ENCODE measurements at places on chromosomes 7 and 10. TPM values are rescaled to one million over a fixed set of nuclear protein-coding genes. Genes with fewer than 3 reads are reported as not detected.

Gene SHLD2
- polyA plus RNA-seq = 16.6 TPM

Gene HTR5A
- polyA plus RNA-seq = not detected

Gene DCLRE1C
- polyA plus RNA-seq = 5.9 TPM

Gene CLIP2
- polyA plus RNA-seq = 5.9 TPM

Gene RELN
- polyA plus RNA-seq = 0.46 TPM

Gene AQP1
- 256 TPM for polyA plus RNA-seq

Gene SMURF1
- 3.5 TPM for polyA plus RNA-seq

Gene PON1
- polyA plus RNA-seq = not detected

Gene MNX1
- not detected for polyA plus RNA-seq

Gene OSBPL3
- 1.5 TPM for polyA plus RNA-seq

- DNase-seq = no peak
These were observed 495.8 kb downstream of the MDFIC start for GRCh38 chr7:115417662-115418061.

DNA sequence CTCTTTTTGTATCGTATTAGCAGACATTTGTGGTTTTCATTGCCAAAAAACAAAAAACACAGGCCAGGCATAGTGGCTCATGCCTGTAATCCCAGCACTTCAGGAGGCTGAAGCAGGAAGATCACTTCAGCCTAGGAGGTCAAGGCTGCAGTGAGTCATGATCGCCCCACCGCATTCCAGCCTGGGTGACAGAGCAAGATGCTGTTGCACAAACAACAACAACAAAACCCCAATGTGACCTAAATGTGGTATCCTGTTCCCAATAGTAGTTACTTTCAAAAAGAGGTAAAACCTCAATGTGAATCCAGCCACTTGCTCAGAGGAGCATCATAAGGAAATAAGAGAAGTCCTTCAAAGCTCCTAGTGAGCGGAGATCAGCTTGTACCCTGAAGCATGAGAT lies 45.8 kb upstream of the SKAP2 start:
- peak; percentile 21 for DNase-seq

DNA sequence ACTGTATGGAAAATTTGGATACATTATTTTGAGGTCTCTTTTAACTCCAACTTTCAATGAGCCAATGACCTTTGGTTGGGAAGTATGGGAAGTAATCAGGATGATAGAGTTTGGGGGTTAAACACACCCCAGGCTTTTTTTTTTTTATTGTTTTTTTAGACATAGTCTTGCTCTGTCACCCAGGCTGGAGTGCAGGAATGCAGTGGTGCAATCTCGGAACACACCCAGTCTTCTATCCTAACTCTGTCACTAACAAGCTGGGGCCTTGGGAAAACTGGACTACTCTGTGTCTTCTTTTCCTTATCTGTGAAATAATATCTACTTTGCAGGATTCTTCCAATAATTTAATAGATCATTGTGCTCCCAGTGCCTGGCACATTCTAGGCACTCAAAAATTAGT lies 37.6 kb upstream of the AGBL3 start:
- DNase-seq = no peak

DNA sequence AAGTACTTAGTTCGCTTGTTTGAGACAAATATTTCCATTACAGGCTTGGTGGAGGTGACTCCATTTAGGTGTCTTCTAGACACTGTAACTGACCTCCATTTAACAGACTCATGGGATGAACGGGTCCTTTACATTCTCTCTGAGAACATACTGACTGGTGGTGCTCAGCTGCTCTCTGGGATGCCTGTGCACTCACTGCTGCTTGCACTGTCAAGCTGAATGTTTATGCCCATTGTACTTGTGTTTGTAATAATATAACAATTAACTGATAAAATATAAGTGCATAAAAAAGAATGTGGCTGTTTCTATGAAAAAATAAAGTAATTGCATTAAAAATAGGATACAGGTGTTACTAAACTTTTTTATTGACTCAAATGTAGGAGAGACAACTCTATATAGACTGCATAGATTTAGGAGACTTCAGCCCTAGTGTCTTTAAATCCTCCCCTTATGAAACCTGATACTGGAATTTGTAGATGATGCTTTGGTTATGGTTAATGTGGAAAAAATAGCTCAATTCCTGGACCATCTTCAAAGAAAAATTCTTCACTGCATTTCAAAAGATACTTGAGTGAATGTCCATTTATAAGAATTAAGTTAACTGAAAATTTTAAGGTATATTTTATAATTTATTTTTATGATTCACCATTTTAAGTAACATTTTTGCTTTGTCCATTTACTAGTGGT lies 85.4 kb downstream of the CDK14 start:
- DNase-seq = no peak

GRCh38 chr10:131772441-131772840 lies 128.4 kb upstream of the PPP2R2D start:
- DNase-seq = no peak

GRCh38 chr10:61471491-61471890 lies 18.3 kb upstream of the TMEM26 start:
- no peak for DNase-seq

- DNase-seq = no peak
These were observed 170.9 kb upstream of the INHBA start for GRCh38 chr7:41873741-41874140.

DNA sequence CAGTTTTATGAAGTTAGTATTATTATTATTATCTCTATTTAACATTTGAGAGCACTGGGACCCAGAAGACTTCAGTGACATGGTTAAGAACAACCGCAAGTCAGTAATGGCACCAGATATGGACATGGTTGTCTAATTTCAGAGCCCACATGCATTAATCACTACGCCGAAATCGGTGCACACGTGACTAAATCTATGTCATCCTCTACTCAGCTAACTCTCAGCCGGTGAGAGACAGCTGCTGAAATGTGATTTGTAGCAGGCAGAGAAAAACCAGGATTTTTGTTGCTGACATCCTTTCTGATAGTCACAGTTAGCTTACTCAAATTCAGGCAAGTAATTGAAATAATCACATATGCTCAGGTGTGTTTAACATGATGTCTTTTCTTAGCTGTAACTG lies 127.7 kb downstream of the SPAG6 start:
- DNase-seq = no peak

DNA sequence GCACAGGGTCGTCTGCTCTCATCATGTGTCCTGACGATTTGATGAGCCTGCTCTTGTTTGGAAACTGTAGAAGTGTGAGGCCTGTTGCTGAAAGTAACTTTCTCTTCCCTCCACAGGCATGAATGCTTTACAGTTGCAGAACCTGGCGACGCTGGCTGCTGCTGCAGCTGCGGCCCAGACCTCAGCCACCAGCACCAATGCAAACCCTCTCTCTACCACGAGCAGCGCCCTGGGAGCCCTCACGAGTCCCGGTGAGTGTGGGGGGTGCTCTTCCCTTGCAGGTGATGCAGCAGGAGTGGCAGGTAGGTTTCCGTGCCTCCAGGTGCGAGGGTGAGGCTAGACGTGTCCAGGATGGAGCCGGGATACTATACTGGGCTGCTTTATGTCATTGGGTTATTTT lies 270.6 kb downstream of the CELF2 start:
- no peak for DNase-seq

DNA sequence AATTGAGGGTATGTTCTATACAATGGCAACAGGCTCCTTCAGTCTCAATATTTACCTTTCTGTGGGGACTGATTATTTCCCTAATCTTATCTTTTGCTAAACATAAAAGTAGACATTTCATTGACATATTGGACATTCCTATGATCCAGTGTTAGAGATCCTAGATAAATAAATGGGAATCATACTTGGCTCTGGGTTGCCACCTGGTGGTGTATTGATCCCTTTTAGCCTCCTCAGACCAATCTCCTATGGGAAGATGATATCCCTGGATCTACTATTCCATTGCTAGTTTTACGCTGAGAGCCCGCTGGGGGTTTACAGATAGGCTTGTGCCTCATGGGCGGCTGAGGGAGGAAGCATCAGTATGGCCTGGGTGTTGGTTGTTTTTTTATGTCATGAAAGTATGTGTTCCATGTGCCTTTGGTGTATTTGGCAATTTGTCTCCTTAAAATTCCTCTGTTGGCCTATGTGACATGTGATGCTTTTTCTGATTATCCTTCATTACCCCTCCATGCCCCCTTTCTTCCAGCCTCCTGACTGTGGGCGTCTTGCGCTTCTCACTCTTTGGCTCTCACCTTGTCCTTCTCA lies 18.8 kb downstream of the CELF2 start:
- DNase-seq = no peak

- no peak for DNase-seq
These were observed 47.6 kb downstream of the PRTFDC1 start for GRCh38 chr10:24904824-24905223.

DNA sequence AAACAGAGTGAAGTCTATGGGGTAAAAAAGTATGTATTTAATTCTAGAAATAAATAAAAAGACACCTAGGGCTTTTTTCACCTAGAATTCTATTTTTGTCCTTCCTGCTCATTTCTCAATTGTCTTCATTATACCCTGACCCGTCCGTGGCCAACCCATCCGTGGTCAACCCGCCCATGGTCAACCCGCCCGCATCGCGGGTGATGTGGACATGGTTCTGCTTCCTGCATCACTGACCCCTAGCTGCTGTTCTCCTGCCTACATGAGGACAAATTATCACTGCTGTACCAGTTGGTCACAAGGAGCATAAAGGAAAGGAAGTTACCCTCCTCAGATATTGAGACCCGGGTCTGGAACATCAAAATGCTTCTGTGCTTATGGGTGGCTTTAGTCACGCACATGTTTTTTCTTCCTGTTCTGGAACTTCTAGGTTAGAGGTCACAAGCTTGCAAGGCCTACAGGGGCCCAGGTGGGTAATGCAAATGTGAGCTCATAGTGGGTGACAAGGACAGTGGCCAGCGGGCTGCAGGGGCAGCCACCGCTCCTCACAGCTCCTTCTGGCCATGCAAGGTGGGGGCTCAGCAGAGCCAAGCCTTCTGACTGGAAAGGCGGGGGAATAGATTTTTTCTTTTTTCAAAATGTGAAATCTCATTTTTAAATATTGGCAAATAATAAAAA lies 15.5 kb downstream of the CAMK2G start:
- no peak for DNase-seq

- DNase-seq = no peak
These were observed 50.1 kb upstream of the CRTAC1 start for GRCh38 chr10:98080494-98080893.

GRCh38 chr7:130998993-130999602 lies 265.1 kb upstream of the KLF14 start:
- DNase-seq = no peak

DNA sequence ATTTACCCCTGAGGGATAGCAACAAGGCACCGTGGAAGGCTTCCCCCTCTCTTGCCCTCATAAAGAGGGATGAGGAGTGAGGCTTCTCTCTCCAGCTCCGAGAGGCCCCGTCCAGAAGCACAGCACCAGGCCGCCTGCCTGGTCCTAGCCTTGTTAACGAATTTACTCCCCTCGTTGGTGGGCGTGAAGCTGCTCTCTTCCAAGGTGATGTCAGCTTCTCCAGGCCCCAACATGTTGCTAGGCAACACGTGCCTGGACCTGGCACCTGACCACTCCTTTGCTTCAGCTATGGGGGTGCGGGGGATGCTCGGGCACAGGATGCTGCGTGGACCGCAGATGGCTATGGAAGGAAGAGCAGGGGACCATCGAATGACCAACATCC lies 135.2 kb upstream of the MGMT start:
- no peak for DNase-seq

DNA sequence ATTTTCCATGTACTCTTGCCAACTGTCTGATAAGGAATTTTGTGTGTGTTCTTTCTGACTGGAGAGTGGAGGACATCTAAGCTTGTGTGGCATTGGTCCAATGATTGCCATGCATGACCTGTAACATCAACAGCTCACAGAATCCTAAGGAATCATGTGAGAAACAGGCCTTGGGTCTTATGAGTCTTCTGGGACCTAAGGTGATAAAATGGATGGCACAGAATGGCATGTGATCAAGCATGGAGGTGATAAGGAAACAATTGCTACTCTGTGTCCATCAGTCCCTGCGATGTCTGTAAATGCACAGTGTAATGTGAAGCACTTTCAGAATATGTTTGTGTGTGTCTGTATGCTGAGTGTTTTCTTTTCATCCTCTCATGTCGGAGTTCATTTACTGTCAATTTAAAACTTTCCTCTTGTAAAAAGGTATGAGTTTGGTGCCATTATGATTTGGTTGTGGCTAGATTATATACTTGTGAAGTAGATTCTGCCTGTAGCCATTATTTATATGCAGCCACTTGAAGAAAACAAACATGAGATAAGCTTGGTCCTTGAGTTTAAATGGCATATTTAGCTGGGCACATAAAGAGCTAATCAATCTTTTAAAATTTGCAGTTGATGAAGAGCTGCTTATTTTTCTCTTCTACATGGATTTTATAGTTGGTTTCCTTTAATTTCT lies 127.5 kb downstream of the VPS50 start:
- DNase-seq = no peak

- no peak for DNase-seq
These were observed 40.0 kb upstream of the LRRN3 start for GRCh38 chr7:111050875-111051416.

- no peak for DNase-seq
These were observed 586.1 kb downstream of the SDK1 start for GRCh38 chr7:3887096-3887690.

GRCh38 chr10:78263521-78263988 lies 229.9 kb downstream of the RPS24 start:
- no peak for DNase-seq

GRCh38 chr10:50604809-50605208 lies 18.9 kb downstream of the SGMS1 start:
- no peak for DNase-seq

DNA sequence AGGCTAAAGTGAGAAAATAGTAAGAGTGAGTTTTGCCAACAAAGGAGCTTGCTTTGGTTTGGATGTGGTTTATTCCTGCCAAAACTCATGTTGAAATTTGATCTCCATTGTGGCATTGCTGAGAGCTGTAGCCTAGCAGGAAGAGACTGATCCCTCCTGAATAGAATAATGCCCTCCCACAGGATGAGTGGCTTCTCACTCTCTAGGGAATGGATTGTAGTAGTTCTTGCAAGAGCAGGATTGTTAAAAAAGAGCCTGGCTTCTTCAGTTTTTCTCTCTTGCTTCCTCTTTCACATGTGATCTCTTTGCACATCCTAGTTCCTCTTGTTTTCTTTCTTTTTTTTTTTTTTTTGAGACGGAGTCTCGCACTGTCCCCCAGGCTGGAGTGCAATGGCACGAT lies 34.4 kb downstream of the ASAH2 start:
- no peak for DNase-seq

- no peak for DNase-seq
These were observed 73.9 kb upstream of the PTN start for GRCh38 chr7:137417464-137417863.

GRCh38 chr10:44393051-44393630 lies 8.2 kb upstream of the CXCL12 start:
- DNase-seq = no peak

- DNase-seq = no peak
These were observed 483.9 kb downstream of the GRM8 start for GRCh38 chr7:126768836-126769235.

DNA sequence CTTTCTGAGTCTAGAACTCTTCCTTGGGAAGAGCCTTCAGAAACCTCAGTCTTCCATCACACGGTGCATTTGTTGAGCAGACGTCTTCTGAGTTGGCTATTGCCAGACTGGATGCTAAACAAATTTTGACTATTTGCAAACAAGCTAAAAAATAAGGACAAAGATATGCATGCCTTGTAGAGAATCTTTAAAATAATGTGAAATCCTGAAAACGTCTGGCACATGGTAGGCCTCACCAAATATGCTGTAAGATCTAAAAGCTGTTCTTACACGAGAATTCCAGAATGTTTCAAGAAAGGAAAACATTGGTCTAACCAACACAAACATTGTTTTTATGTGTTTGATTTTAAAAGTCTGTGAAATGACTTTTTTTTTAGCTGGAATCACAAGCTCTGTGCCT lies 11.3 kb downstream of the ZNF467 start:
- DNase-seq = no peak

- no peak for DNase-seq
These were observed 3.1 kb downstream of the ZNF786 start for GRCh38 chr7:149087376-149087775.

GRCh38 chr10:46524472-46525176 lies 31.8 kb downstream of the GPRIN2 start:
- no peak for DNase-seq

All from heart left ventricle (tissue), 16 donors.